ENCODE measurements at places on chromosomes 1 and 21. TPM values are rescaled to one million over a fixed set of nuclear protein-coding genes. Genes with fewer than 3 reads are reported as not detected.

Gene TNFRSF18
- 8.6 TPM for total RNA-seq

Gene SIKE1
- total RNA-seq: 66.6 TPM

Gene NRDC
- total RNA-seq: 133 TPM

Gene SRGAP2C
- total RNA-seq: 28.1 TPM

Gene NTNG1
- total RNA-seq: not detected

Gene CFAP57
- total RNA-seq: not detected

Gene SMIM11
- total RNA-seq: 12.1 TPM

Gene FAM110D
- not detected for total RNA-seq

Gene FAM78B
- total RNA-seq: 0.22 TPM

Gene GJA9
- total RNA-seq: not detected

Gene UMODL1
- 1.1 TPM for total RNA-seq

Gene PTPN22
- total RNA-seq: 32.2 TPM

- no peak for DNase-seq
Measured at GRCh38 chr1:33042831-33043230, 6.1 kb upstream of the AK2 start.

DNA sequence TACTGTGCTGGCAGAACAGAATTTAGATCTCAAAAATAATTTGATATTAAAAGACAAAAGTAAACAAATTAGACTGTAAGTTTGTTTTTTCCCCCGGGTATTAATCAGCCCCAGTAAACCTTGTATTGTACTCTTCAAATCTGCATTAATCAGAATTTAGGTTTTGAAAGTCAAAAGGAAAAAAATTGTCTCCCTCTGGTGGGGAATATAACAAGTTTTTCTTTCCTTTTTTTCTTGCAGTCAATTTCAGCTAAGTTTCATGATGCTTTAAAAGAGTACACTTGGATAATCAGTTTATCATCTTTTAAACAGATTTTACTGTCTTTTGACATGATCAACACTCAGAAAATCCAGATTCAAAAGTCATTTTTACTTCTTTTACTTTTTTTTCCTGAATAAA, 134.5 kb upstream of the PKN2 start:
- no peak for DNase-seq

GRCh38 chr1:27503844-27504587, 14.0 kb upstream of the WASF2 start:
- no peak for DNase-seq

DNA sequence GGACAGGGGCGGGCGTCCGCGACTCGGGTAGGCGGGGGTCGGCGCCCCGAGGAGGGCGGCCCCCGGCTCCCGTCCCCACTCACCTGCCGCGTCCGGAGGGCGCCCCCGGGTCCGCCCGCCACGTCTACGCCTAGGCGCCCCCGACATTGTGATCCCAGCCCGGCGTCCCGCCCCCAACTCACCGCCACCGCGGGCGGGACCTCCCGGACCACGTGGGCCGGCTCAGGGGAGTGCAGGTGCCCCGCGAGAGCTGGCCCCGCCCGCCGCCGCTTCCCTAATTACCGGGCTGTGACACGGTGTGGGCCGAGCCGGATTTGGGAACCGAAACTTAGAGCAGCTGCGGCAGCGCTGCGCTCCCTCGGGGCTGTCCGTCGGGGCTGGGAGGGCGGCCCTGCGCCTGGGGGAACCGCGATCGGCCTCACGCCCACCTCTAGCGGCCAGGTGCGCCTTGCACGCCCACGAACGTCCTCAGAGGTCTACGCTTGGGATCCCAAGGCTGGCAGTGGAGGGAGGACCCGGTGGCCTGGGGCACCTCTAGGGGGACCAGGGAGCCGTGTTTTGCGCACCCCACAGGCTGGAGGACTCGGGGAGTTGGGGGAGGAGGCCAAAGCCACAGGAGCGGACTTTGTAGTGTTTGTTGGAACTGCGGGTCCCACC, 521 bp upstream of the NADK start:
- DNase-seq: peak; percentile 87

DNA sequence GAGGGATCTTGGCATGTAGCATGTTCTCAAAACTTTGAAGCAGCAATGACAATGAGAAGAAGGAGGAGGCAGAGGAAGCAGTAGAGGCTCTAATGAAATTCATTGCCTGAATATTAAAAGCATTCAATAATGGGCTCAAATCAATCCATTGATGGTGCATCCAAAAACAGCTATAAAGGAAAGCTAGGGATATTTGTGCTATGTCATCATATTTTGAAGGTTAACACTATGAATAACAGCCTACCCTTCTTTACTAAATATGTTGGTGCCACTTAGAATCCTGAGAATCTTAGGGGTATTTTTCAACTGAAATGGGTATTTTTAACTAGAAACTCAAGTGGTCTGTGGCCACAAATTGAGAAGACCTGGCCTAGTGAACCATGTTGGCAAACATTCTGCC, 153.7 kb downstream of the SETD4 start:
- DNase-seq: no peak

- DNase-seq: no peak
Measured at GRCh38 chr1:82598812-82599211, 798.1 kb downstream of the ADGRL2 start.

DNA sequence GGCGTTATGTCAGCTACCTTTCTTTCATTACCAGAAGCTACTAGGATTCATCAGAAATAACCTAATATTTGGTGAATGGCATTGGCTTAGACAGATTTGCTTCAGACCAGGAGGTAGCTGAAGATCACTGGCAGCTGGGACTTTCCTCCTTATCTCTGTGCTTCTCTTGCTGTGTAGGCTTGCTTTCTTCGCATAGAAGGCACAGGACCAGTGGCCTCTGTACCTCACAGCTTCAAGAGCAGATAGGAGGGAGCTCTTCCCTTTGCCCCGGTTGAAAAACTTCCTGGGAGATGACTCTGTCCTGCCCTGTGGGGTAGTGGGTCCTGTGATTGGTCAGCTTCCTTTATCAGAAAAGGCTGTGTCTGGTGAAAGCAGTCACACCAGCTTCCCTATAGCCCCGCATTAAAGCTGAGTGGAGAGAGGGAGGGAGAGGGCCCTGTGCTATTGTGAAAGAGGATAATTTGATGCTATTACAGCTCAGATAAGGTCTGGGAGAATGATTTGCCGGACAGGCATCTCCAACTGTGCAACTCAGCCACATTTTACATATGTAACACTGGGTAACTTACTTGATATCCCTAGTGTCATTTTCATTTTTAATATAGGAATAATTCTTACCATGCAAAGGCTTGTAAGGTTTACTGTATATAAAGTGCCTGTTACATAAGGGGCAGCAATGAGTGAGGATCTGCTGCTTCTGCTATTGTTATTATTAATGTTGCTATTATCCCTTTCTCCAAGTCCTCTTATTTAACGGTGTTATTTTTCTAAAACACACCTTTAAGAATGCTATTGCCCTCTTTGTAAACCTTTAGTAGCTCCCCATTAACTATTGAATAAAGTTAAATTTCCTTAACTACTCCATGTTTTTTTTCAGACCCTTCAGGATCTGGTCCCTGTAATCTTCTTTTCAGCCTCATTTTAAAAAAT, 31.6 kb downstream of the OSBPL9 start:
- DNase-seq: no peak

GRCh38 chr1:73205294-73205973, 923.1 kb upstream of the NEGR1 start:
- no peak for DNase-seq

GRCh38 chr1:58649555-58649954, 50.3 kb downstream of the MYSM1 start:
- no peak for DNase-seq

GRCh38 chr1:159705251-159705903, 9.0 kb downstream of the CRP start:
- no peak for DNase-seq

GRCh38 chr1:218592688-218593087, 247.6 kb downstream of the TGFB2 start:
- no peak for DNase-seq

- DNase-seq: no peak
Measured at GRCh38 chr1:172144445-172145061, 275.9 kb upstream of the C1orf105 start.

DNA sequence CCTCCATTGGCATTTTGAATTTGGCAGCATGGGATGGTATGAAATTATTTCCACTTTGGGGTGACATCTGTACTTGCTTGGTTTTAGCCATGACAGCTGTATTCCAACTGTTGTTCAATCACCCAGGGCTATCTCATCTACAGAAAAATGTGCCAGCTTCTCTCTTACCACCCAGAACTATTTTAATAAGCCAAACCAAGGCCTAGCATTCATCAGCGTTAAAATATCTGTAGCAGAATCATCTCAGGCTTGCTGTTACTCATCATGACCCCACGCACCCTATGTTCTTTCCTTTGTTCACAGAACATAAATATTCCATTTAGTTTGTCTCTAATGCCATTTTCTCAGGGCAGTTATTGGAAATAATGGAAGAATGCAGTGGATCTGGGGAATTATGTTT, 49.8 kb downstream of the GIPC2 start:
- no peak for DNase-seq

GRCh38 chr1:934991-935750, 11.4 kb downstream of the SAMD11 start:
- no peak for DNase-seq

GRCh38 chr1:216186141-216186540, 237.1 kb downstream of the USH2A start:
- no peak for DNase-seq

DNA sequence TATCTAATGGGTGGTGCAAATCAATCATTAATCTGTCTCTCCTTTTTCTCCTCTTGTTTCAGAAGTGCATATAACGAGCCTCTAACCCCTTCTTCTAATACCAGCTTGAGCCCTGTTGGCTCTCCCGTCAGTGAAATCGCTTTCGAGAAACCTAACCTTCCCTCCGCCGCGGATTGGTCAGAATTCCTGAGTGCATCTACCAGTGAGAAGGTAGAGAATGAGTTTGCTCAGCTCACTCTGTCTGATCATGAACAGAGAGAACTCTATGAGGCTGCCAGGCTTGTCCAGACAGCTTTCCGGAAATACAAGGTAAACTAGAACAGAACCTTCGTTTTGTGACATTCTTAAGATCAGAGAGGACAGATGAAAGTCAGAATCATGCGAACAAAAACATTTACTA, 25.3 kb upstream of the VAMP3 start:
- DNase-seq: no peak

GRCh38 chr1:25651824-25652741, 35.5 kb downstream of the MAN1C1 start:
- DNase-seq: no peak

- no peak for DNase-seq
Measured at GRCh38 chr1:188514917-188515316, 1686.2 kb downstream of the PLA2G4A start.

GRCh38 chr21:16908077-16908476, 604.8 kb upstream of the CXADR start:
- no peak for DNase-seq

- no peak for DNase-seq
Measured at GRCh38 chr1:55285834-55286233, 70.7 kb upstream of the USP24 start.

DNA sequence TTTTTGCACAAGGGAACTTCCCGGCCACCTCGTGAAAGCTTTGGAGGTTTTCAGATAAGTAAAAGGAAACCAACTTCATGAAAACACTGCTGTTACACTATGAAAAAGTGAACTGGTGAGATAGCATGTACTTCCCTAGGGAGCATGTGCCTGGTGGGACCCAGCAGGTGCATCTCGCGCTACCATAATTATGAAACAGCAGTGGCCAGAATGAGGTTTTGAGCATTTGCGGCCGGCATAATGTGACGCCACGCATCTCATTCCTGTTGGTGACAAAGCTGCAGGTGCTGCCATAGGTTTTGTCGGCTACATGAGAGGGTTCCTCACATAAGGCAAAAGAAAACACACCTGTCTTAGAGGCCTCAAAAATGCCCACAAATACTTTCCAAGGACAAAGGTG, 1.7 kb downstream of the KRTAP10-3 start:
- DNase-seq: no peak

DNA sequence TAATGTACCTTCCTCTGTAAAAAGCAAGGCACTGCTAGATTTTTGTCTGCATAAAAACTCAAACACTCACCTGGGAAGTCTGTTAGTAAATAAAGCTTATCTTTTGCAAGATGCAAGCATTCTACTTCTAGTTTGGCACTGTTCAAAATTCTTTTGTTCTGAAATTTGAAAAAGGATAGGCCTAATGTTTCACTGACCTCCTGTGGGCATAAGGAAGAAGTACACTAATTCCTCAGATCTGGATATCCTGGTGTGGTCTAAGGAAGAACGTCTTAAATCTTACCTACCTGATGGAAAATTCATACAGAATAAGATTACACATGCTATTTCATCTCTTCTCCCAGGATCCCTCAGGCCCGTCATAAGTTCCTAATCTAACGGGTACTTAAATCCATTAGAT, 93.5 kb upstream of the CAMK1G start:
- no peak for DNase-seq

- no peak for DNase-seq
Measured at GRCh38 chr1:23407016-23407630, 17.4 kb downstream of the TCEA3 start.

- peak; percentile 10 for DNase-seq
Measured at GRCh38 chr1:159991513-159991912, 37.5 kb upstream of the SLAMF9 start.

- DNase-seq: no peak
Measured at GRCh38 chr1:7107109-7107830, 322.0 kb downstream of the CAMTA1 start.

DNA sequence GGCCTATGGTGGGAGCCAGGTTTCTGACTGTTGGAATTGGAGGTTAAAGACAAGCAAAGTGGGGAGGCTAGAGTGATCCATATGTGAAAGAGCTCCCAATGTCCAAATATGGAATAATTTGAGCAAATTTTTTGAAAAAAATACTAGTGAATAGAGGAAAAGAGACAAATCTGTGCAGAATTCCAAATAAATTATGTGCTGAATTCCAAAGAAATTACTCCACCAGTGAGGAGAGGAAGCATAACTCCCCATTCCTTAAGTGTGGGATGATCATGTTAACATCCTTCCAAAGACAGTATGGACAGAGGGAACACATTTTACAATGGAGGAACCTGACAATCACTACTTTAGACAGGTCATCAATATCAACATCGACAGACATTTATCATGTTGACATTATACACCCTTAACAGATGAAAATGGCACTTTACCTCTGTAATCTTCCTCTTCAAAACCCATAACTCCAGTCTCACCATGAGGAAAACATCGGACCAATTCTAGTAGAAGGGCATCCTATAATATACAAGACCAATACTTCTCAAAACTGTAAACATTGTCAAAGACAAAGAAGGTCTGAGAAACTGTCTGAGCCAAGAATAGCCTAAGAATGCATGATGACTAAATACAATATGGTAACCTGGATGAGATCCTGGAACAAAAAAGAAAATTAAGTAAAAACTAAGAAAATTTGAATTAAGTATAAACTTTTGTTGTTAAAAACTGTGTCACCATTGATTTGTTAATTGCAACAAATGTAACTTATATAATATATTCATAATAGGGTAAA, 71.5 kb upstream of the RGS4 start:
- no peak for DNase-seq

DNA sequence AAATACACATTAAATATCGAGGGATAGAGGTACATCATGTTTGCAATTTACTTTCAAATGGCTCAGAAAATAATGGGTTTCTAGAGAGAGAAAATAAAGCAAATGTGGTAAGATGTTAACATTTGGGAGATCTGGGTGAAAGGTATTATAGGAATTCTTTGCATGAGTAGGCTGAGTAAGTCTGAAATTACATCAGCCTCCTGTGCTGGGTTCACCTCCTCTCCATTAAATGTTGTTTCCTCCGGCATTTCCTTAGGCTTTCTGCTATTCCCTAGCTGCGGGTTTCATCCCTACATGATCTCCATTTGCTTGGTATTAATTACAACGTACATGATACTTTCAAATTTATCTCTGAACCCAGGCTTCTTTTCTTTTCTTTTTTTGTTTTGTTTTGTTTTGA, 31.6 kb downstream of the ZMYND12 start:
- DNase-seq: no peak

GRCh38 chr1:164876398-164877116, 317.6 kb downstream of the PBX1 start:
- DNase-seq: no peak
